GM12865 (cell line): ENCODE measurements at places on chromosomes 5 and 9.

- peak; percentile 5 for DNase-seq
Measured at GRCh38 chr5:155700333-155700732, 626.6 kb upstream of the SGCD start.

GRCh38 chr5:77947041-77947428, 170.9 kb upstream of the TBCA start:
- DNase-seq = no peak

DNA sequence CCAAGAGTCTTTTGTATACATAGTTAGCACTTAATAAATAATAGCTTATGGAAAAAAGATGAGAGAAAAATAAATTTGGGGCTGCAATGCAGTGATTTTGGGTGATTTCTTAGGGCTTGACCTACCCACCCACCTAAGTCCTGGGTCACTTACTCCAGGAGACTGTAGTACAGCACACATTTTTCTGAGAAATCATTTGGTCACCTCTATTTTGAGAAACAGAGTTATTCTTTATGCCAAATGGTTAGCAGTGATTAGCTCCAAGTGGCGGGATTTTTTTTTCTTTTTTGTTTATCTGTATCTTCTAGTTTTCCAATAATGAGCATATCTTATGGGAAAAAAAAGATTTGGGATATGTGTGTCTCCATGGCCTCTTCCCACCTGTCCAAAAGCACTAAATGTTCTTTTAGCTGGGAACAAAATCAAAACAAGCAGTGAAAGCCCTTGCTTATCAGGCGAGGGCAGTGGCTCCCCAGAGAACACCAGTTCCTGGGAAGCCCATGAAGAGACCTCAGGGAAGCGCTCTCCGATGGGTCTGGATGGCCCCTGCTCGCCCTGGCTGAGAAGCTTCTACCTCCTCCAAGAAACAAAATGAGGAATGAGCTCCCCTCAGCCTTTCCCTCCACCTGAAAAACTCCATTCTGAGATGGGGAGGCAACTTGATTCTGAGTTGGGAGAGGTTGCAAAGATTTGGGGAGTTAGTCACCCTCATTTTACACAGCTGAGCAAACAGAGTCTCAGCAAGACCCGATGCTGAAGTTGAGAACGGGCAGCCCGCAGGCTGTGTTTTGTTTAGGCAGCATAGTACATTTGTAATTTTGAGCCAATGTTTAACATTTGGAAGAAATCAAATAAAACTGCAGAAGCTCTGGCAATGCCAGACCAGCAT, 69.9 kb downstream of the CYFIP2 start:
- DNase-seq = no peak

- no peak for DNase-seq
Measured at GRCh38 chr9:121736934-121737462, 85.6 kb downstream of the DAB2IP start.

- DNase-seq = no peak
Measured at GRCh38 chr9:34686231-34686630, 4.8 kb downstream of the CCL19 start.

GRCh38 chr9:93001031-93001430, 53.7 kb downstream of the FGD3 start:
- DNase-seq = no peak

GRCh38 chr5:56669534-56670483, 145.5 kb upstream of the MAP3K1 start:
- peak; percentile 96 for DNase-seq

DNA sequence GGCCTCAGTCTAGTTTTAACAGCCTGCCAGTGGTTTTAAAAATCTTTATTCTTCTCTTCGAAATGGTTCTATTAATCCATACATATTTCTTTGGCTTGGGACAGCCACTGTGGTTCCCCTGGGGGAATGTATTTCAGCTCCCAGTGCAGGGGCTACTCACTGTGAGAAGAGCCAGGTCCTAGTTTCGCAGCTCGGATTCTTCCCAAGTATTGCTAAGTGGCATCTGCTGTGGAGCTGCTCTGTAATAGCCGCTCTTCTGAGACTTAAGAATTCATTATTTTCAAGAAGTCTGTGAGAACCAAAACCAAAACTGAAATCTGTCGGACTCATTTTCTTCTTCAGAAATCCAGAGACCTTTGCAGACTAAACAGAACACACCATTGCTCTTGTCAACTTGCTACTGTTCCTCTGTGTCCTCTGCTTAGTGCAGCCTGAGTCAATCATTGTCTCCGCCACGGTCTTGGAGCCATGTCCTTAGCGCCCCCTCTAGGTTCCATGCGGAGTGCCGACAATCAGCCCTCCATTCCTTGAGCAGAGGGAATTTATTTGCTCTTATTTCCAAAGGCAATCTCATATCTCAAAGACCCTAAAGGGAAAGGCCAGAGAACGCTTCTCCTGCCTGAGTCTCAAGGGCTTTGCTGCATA, 478.2 kb downstream of the SPATA31D1 start:
- peak; percentile 70 for DNase-seq

GRCh38 chr5:38927470-38927869, 81.7 kb downstream of the OSMR start:
- no peak for DNase-seq

DNA sequence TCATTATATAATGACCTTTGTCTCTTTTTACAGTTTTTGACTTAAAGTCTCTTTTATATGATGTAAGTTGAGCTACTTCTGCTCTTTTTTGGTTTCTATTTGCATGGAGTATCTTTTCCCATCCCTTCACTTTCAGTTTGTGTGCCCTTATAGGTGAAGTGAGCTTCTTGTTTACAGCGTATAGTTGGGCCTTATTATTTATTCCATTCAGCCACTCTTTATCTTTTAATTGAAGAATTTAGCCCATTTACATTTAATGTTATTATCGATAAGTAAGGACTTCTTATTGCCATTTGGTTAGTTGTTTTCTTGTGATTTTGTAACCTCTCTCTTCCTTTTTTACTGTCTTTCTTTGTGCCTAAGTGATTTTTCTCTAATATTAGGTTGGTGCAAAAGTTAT, 117.3 kb downstream of the ADAMTSL1 start:
- no peak for DNase-seq

- no peak for DNase-seq
Measured at GRCh38 chr9:68532131-68532530, 8.6 kb downstream of the TMEM252 start.

GRCh38 chr9:8859416-8859815, 1059.8 kb upstream of the DMAC1 start:
- DNase-seq = no peak

- DNase-seq = no peak
Measured at GRCh38 chr9:31103836-31104235, 1280.6 kb upstream of the ACO1 start.

GRCh38 chr5:179165421-179166170, 105.4 kb downstream of the ZNF354C start:
- DNase-seq = no peak

DNA sequence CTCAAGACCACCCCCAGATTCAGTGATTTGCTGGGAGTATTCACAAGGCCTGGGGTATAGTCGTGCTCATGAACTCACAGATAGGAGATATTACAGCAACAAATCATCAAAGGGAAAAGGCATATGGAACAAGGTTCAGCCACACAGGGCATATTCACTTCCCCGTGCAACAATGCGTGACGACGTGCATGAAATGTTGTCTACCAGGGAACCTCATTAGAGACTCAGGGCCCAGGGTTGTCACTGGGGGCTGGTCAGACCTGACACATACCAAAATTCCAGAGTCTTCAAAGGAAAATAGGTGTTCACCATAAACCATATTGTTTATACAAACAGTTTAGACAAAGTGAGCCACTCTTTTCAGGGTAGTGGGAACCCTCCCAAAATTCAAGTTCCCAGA, 212.4 kb downstream of the RFK start:
- no peak for DNase-seq

- DNase-seq = peak; percentile 79
Measured at GRCh38 chr5:62354028-62354874, 48.2 kb downstream of the KIF2A start.

GRCh38 chr5:29811914-29812679, 1381.4 kb upstream of the CDH6 start:
- no peak for DNase-seq

- no peak for DNase-seq
Measured at GRCh38 chr5:147995846-147996245, 67.9 kb upstream of the SPINK5 start.

- no peak for DNase-seq
Measured at GRCh38 chr5:98318386-98318785, 455.1 kb upstream of the RGMB start.

GRCh38 chr5:28855626-28856025, 1817.2 kb upstream of the CDH9 start:
- DNase-seq = no peak

DNA sequence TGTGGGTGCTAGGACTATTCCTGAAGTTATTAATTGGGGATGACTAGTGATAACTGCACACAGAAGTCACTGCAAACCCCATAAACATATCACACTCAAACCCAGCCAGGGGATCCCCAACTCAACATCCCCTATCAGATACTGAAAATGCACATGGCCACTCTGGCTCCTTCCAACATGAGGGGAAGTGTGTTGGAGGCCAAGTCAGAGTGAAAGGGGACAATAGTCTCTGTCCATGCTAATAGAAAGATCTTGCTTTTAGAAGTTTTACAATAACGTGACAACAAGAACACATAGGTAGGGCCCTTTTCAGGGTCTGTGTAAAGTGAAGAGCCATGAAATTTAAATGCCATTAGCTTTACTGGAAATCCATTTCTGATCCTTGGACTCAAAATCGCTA, 98.8 kb upstream of the SEMA6A start:
- DNase-seq = peak; percentile 51

DNA sequence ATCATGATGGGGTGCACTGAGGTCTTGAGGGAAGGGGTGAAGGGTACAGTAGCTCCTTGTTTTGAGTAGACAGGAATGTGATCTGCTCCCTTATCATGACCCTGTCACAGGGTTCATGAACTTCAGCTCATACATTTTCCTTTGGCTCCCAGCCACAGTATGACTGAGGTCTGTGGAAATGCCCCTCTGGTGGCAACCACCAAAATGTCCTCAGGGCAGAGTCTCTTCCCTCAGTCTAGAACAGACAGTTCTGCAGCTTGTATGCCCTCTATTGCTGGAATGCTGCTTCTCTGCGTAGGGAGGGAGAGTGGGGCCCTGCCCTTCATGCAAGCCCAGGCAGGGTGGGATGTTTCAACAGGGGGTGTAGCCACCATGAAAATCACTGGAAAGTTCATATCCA, 53.8 kb upstream of the SNCAIP start:
- DNase-seq = no peak

DNA sequence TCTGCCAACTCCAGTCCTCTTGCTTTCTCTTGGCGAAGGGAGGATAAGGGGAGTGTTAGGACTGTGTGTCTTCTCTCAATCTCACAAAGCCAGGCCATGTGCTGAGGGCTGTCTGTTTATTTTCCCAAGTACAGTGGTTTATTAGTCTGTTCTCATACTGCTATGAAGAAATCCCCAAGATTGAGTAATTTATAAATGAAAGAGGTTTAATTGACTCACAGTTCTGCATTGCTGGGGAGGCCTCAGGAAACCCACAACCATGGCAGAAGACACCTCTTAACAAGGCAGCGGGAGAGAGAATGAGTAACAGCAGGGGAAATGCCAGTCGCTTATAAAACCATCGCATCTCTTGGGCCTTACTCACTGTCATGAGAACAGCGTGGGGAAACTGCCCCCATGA, 36.2 kb upstream of the CKS2 start:
- DNase-seq = no peak

GRCh38 chr5:11683666-11684065, 220.6 kb downstream of the CTNND2 start:
- no peak for DNase-seq

GRCh38 chr5:67015541-67016191, 180.9 kb downstream of the CD180 start:
- no peak for DNase-seq

GRCh38 chr9:91958174-91958573, 8.1 kb upstream of the ROR2 start:
- no peak for DNase-seq

DNA sequence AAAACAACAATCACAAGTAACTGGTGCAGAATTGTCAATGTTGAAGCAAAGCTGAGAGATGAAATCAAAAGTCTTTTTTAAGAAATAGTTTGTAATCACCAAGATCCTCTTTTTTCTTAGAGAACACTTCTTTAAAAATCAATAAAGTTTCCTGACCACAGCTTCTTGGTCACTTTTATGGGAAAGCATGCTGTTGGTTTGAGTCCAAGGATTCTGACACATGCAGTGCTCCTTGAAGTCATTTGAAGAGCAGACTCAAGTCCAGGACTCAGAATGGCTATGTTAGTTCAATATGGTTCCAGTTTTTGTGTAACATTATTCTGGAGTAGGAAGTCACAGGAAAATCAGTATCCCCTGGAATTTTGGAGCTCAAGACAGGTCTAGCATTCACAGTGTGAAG, 480.6 kb downstream of the NR2F1-AS1 start:
- no peak for DNase-seq

GRCh38 chr9:39108145-39108544, 179.8 kb downstream of the CNTNAP3 start:
- DNase-seq = no peak

GRCh38 chr9:5801739-5802113, 31.2 kb downstream of the ERMP1 start:
- DNase-seq = no peak

DNA sequence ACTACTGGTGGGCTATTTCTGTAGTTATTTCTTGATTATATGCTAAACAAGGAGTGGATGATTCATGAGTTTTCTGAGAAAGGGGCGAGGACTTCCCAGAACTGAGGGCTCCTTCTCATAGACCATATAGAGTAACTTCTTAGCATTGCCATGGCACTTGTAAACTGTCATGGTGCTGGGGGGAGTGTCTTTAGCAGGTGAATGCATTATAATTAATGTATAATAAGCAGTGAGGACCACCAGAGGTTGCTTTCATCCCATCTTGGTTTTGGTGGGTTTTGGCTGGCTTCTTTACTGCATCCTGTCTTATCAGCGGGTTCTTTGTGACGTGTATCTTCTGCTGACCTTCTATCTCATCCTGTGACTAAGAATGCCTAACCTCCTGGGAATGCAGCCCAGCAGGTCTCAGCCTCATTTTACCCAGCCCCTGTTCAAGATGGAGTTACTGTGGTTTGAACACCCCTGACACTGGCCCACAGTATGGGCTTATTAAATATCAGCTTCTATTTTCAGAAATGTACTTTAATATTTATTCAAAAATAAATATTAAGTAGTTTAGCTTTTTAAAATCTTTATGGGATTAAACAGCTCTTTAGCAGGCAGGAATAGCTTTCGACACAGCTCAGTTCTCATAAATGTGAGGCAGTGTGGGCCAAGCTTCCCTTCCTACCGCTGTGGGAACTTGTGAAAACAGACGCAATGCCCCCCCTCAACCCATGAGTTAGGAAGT, 44.4 kb downstream of the GALNT12 start:
- no peak for DNase-seq

DNA sequence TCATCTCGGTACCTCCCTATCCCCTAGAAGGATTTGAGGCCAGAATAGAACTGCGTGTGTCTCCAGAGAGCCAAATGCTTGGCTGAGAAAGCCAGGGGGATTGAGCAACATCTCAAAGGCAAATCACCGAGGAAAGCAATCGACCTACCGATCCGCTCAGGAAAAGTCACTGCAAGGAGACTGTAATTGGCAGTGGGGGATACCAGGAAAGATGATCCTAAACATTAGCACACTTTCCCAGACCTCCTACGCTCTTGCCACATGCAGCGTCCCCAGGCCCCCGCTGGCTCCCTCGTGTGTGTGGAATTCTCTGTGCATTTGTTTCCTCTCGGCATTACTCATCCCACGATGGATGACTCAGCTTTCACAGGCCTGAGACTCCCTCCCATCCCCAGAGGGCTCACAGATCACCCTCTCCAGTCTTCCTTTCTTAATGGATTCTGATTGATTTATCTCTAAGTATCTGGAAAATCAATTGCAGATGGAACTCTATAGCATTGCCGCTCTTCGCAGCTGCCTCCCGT, 82.2 kb upstream of the ICE1 start:
- no peak for DNase-seq
